ENCODE measurements at places on chromosomes 12 and 14.
A peak's percentile ranks its signal among the peaks of the same experiment; 100 is the strongest.

GRCh38 chr12:111440631-111441030, 34.9 kb downstream of the SH2B3 start:
- DNase-seq = no peak

GRCh38 chr12:105960319-105961083, 178.3 kb downstream of the NUAK1 start:
- no peak for DNase-seq

GRCh38 chr12:91954326-91954725, 191.3 kb downstream of the BTG1 start:
- DNase-seq = no peak

GRCh38 chr14:20470603-20470901, 1.3 kb downstream of the PNP start:
- no peak for DNase-seq

DNA sequence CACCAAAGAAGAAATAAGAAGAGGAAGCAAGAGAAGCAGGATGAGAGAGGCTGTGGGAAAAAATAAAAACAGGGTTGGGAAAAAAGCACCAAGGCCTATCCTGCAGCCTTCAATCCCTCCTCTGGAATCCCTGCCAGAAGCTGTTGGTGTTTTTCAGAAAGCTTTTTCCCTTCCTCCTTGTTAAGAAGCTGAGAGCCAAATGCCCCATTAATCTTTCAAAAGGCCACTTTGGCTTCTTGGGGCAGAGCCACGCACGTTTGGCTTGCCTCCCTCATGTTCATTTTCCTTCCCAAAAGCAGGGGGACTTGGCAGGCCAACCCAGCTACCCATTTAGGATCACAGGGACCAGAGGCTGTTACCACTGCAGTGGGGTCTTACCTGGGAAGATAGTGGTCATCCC, 365.3 kb downstream of the NUAK1 start:
- DNase-seq = no peak

DNA sequence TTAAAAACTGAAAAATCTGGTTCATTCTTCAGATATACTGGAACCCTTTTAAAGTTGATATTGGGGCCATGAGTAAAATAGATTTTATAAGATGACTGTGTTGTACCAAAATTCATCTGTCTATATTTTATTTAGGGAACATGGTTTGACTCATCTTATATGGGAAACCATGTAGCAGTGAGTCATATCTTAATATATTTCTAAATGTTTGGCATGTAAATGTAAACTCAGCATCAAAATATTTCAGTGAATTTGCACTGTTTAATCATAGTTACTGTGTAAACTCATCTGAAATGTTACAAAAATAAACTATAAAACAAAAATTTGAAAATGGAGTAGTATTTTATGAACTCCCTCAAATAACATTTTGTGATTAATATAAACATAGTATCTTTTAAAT, 14.2 kb downstream of the PTGER2 start:
- no peak for DNase-seq

DNA sequence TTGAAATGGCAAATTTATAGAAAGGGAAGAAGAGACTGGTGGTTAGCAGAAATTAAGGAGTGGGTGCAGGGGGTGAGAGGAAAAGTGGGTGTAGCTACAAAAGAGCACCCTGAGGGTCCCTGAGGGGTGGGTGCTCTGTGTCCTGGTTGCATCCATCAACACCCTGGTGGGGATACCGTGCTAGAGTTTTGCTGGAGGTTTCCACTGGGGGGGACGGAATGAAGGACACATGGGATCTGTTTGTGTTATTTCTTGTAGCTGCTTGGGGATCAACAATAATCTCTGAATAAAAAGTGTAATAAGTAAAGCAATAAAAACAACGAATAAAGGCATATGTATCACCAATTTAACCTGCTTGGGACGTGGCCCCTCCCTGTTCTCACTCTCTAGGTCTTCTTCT, 175.3 kb downstream of the KIF26A start:
- DNase-seq = no peak

DNA sequence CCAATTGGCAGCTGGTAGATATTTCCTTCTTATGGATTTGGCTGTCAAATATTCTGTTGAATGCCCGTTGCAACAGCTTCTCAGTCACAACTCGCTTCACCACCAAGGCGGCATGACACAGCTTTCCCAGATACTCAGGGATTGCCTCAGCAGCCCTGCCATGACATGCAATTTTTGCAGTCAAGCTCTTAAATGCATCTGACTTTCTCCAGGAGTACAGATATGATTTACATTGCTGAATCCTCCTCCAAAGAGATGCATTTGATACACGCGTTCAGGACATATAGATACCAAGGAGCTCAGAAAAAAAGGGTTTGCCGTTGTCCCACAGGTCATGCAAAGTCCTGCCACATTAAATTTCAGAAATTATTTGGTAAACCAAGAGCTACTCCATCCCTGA, 6.5 kb downstream of the KRT5 start:
- no peak for DNase-seq

DNA sequence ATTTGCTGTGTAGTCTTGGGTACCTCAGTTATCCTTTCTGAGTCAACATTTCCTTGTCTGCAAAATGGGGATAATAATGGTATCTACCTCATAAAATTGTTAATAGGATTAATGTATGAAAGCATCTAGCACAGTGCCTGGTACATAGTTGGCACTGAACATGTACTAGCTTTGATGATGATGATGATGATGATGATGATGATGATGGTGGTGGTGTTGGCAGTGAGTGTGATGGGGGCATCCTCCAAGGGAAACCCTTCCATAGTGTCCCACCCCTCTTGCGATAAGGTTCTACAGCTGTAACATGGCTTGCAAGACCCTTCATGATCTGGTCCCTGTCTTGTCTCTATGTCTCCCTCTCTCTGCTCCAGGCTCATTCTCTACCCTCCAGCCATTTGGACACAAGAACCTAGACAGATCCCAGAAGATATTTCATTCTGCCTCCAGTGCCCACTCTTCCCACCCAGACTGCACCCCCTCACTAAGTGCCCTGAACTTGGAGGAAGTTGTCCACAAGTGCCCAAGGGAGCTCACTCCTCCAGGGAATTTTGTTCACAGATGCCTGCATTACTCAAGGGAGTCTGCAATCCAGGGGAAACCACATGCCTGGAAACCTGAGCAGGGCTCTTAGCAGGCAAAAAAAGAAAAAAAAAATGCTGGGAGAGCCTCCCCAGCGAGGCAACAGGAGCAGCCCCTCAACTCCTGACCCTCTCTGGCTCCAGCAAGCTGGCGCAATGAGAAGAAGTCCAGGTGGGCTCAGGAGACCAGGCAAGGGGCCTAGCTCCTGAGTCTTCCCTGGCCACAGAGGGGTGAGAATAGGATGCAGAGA, 10.1 kb upstream of the BDKRB1 start:
- no peak for DNase-seq

DNA sequence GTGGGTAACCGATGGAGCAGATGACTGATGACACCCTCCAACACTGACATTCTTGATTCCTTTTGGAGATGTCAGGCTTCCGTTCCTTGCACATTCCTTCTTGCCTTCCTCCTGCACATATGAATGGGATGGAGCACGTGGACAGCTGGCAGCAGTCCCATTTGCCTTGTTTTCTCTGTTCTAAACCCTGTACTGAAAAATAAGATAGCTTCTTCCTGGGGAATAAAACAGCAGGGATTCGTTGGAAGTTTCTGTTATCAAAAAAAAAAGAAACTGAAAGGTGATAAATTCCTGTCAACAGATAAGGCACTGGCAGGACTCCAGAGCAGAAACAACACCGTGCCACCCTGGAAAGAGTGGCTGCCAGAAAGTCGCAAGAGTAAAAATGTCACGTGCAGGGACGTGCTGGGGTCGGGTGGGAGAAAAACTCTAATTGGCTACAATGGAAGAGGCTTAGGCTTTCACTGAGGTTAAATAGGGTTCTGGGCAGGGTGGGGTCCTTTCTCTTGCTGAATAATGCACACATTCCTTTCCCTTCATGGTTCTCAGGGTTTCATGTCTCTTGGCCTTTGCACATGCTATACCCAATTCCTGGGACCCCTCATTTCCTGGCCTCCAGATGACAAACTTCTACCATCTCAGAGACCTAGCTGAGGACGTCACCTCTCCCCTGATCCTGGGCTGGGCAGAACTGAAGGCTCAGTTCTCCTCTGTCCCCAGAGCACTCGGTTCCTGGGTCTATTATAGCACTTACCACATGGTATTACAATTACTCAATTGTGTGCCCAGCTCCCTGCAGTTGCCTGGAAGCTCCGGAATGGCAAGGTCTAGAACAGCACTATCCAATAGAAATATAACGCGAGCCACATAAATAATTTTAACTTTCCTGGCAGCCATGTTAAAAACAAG, 7.0 kb upstream of the NUAK1 start:
- DNase-seq = no peak

GRCh38 chr14:102893452-102893851, 29.0 kb upstream of the AMN start:
- no peak for DNase-seq

GRCh38 chr12:16523951-16524331, 82.0 kb downstream of the LMO3 start:
- no peak for DNase-seq

GRCh38 chr12:122862872-122863701, 27.8 kb downstream of the HIP1R start:
- no peak for DNase-seq

DNA sequence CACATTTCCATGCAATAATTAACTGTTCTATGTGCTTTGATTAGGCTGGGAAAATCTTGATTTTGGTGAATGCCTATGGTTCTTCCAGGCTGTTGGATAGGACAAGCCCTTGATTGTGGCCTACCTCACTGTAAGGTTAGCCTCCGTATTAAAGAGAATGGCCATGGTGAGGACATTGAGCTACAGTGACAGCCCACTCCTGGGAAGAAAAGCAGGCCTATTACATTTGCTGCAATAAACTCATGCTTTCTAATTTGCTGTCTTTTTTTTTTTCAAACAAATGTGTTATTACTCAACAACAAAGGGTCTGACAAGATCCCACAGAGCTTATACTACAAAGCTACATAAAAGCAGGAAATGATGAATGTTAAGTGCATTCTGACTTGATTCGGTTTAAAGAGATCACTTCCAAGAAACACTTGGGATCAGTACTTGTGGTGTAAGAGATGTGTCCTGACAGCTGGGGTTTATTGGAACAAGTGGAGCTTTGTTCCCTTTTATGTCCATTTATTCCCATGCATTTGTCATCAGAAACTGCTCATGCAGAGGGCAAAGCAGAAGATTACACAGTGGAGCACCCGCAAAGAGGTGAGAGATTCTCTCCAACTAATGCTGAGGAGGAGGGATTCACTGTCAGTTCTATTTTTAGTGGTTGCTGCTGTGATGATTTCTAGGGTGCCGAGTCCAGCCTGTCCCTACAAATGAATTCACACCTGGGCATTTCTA, 29.1 kb upstream of the KCNK10 start:
- DNase-seq = no peak

DNA sequence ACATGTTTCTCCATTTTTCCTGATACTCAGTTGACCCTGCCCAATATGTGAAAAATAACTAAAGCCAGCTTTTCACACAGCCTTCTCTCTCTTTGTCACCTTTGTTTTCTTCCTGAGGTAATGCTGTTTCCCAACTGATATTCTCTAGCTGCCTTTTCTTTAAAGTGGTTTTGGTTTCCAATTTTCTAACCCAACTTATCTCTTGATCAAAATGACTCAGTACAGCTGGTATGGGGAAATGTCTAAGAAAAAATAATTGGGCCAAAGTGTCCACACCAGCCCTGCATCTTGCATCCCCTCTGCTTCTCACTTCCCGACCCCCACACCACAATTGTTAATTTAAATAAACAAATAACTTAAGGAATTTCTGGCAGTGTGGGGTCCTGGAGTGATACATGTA, 193.8 kb downstream of the SYT1 start:
- DNase-seq = no peak

- DNase-seq = no peak
These were observed 1071.1 kb downstream of the SLC16A7 start for GRCh38 chr12:60666895-60667294.

GRCh38 chr12:14773685-14774073, 29.6 kb downstream of the WBP11 start:
- DNase-seq = peak; percentile 31

DNA sequence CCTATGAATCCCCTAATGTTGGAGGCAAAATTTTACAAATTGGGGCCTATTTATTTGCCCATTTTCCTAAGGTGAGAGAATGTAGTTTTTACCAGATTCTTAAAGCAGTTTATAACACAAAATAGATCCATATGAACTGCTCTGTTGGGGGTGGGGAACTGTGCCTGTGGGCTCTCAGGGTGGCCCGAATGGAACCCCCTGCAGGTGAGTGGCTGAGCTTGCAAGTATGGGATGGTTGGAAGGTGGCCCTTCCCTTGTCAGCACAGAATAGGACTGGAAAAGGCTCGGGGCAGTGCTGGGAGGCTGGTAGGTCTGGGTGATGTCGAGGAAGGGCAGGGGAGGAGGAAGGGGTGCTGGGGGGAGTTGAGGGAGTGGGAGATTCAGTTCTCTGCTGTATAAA, 4.9 kb downstream of the VSX2 start:
- DNase-seq = no peak

GRCh38 chr14:89771251-89771650, 183.3 kb downstream of the EFCAB11 start:
- DNase-seq = no peak

GRCh38 chr14:51395361-51395849, 155.4 kb downstream of the TMX1 start:
- no peak for DNase-seq

Data from GM10248 (cell line).